ENCODE measurements at places on chromosomes 7 and 10.

DNA sequence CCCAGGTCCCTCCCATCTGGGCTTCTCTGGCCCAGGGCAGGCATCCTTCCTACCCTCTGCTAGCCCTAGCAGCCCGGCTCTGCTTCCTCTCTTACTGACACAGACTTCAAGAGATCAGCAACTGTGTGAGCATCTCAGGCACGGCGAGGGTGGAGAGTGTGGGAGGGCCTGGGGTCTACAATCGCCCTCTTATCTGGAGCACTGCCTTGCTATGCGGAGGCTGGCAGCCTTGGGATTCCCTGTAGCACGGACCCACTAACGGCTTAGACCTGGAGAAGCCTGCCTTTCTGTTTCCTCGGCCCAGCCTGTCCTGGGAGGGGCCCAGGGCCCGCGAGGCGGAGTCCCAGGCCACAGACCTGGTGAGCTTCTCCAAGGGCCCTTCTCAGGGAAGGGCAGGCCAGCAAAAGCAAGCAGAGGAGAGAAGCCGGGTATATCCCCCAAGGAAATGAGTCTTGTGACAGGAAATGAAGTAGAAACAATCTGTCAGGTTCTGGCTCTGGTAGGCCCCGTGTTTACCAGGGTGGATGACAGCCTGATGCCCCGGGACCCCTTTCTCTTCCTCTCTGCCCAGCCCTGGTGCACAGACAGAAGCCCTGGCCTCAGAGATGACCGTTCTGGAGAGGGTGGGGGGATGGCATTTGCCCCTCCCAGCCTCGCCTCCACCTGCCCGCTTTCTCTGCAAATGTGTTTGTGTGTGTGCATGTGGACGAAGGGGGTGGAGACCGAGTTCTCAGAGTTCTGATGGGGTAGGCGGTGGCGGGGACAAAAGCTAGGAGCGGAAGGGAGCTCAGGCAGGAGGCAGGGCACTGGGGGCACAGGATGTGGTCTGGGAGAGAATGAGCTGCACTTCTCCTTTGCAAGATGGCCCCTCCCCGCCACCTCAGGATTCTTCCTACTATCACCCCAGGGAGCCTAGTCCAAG is 2.5 kb downstream of the LRCH4 start:
- DNase-seq = peak; percentile 63

DNA sequence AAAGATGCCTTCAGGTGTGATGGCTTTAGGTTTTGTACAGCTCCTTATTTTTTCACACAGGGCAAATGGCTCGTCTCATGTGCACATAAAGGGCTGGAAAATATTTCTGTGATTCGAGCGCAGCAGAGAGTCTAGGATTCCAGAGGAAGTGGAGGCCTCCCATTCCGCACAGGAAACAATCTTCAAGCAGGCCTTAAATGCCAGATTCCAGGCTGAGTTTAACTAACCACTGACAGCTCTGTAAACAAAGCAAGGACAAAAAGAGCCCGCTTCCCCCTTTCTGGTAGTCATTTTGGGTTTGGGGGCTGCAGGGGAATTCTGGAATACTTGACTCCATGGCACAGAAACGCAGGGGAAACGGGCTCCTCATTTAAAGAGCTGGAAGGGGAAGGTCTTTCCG is 87.2 kb downstream of the CALD1 start:
- no peak for DNase-seq

DNA sequence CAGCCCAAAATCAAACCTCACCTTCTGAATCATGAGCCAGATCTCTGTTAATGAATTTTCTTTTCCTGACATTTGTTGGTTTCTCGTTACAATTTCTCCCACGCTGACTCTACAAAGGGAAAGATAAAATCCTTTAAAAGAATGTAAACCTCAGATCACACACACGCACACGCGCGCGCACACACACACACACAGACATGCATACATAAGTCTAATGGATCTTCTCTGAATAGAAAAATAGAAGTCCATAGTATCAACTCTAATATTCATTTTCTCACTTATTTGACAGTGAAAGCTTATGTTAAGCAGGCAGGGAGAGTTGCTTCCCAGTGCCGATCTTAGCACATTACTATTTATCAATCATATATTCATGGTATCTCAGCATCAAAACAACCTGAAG is 1.4 kb downstream of the ETV1 start:
- no peak for DNase-seq

DNA sequence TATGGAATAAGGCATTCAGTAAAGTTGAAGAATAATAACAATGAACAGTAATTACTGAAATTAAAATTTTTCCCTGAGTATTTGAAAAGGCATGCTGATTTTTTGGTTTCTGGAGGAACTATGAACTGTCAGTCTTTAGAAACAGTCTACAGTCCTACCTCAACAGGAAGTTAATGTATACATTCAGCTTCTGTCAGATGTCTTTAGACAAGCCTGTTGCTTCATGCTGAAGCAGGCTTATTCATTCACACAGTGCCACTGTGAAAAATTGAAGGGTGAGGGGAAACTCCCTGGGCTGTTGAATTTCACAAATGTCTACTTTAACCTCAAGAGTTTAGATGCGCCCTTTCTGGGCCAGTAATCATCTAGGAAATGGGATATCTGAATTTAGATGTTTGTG is 3.5 kb downstream of the NRF1 start:
- DNase-seq = no peak

- DNase-seq = no peak
Observed at GRCh38 chr10:90205340-90205739, 503.9 kb downstream of the KIF20B start.

DNA sequence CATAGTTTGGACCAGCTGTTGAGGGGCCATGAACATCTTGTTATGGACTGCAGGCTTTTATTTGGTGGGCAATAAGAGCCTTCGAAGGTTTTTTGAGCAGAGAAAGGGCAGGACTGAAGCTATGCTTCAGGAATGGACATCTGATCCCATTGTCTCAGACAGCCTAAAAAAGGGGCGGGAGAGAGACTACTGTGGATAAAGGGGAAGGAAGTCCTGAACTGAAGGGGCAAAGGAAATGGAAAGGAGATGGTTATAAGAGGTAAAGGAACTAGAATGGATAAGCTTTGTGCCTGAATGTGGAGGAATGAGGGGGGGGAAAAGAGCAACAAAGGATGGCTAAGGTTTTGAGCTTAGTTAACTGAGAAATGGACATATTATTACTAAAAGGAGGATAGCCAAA is 172.5 kb downstream of the SKAP2 start:
- no peak for DNase-seq

GRCh38 chr10:123526356-123527064 is 139.6 kb upstream of the GPR26 start:
- no peak for DNase-seq

- no peak for DNase-seq
Observed at GRCh38 chr10:11712744-11713143, 29.4 kb upstream of the ECHDC3 start.

GRCh38 chr7:132084776-132085388 is 491.4 kb downstream of the PLXNA4 start:
- DNase-seq = no peak

DNA sequence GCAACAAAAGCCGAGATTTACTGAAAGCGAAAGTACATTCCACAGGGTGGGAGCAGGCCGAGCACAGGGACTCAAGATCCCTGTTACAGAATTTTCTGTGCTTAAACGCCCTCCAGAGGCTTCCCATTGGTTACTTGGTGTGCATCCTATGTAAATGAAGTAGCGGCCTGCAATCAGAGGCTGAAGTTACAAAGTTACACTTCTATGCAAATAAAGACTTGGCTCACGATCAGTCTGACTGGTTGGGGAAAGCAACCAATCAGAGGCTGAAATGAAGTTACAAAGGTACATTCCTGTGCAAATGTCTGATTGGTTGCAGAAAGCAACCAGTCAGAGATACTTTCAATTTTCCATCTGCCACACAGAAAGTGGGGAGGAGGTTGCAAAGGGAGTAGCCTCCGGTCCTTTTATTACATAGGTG is 4.1 kb downstream of the ACBD7 start:
- DNase-seq = peak; percentile 80

DNA sequence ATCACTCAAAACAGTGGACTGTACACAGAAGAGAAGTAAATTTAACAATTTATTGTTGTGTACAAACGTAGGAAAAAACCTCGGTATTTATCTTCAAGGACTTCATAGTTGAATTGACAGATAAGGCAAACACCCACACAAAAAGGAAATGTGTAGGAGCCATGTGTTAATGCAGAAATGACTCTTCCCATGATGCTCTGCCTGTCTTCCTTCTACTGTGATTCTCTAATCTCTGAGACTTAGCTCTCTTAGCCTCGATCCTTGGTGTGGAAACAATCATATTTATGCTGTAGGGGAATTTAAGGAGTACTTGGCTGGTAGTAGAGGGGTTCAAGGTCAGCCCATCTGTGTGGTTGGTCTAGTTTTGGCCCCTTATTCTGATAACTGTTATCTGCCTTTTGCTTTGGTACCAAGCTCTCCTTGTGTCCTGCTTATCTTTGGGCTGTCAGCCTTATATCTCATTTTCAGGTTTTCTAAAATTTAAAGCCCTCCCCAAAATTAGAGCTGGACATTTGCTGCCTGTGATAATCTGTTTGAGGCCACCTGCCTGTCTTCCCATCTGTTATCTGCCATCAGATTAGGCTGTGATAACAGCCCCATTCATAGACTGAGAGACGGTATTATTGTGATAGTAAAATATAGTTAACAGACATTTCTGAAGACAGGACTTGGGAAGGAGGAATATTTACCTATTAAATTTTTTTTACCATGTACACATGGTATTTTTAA is 81.7 kb downstream of the GPR85 start:
- no peak for DNase-seq

- DNase-seq = no peak
Observed at GRCh38 chr10:91768123-91768522, 30.1 kb upstream of the TNKS2 start.
